Stimulated activated CD8-positive, alpha-beta memory T cell treated with anti-CD3 and anti-CD28 coated beads, Interleukin-4, amount 100 ng/mL, for 1 hour (primary cell): ENCODE measurements at places on chromosomes 5 and 9.

- no peak for DNase-seq
Measured at GRCh38 chr5:43043400-43043756, 3.3 kb upstream of the ANXA2R start.

- no peak for DNase-seq
Measured at GRCh38 chr5:146553446-146553845, 37.5 kb upstream of the GPR151 start.

DNA sequence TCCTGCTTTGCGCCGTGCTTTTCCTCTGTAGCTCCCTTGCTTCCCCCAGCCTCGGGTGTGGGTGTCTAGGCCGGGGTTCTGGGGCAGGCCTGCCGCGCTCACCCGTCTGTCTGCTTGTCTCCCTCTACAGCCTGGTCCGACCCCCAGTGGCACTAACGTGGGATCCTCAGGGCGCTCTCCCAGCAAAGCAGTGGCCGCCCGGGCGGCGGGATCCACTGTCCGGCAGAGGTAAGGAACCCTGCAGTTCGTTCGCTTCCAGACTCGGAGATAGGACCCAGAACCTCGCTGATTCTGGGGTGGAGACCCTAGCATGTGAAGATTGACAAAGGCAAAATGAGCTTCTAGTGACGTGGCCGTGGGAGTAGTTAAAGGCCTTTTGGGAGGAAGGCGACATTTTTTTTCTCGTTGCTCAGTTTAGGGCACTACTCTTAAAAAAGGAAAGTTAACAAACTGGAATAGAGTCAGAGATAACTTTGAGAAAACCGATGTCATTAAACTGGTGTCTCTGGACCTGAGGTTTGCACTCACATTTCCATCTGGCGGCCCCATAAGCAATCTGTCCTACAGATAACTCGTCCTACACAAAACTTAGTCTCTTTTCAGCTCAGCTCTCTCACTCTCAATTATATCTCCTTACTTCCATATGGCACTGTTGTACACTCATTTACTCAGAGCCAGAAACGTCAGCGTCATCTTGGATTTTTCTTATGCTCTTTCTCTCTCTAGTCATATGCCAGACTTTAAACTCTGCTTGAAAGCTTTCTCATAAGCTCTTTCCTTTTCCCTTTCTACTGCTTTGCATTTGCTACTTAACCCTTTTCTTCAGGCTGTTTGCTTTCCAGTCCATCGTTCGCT, 561 bp downstream of the SEC61B start:
- DNase-seq = no peak

DNA sequence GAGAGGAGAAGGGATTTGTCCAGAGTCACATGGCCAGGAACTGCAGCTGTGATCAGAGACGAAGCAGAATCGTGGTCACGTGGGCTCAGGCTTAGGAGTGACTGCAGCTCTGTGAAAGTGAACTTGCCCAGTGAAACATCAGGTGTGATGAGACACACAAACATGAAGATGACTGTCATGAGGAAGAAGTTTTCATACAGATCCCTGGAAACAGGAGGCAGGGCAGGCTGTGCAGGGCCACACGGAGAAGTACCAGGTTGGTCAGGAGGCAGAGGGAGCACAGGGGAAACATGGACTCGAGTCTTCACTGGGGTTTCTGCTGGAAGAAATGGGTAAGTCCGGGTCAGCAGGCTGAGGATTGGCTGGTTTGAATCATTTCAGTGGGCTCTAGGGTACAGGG, 64.1 kb downstream of the BARX1 start:
- DNase-seq = no peak
